Activated CD8-positive, alpha-beta memory T cell treated with anti-CD3 and anti-CD28 coated beads, Interleukin-2, amount 50 U/mL, for 48 hours (primary cell): ENCODE measurements at places on chromosomes 6 and 20.

DNA sequence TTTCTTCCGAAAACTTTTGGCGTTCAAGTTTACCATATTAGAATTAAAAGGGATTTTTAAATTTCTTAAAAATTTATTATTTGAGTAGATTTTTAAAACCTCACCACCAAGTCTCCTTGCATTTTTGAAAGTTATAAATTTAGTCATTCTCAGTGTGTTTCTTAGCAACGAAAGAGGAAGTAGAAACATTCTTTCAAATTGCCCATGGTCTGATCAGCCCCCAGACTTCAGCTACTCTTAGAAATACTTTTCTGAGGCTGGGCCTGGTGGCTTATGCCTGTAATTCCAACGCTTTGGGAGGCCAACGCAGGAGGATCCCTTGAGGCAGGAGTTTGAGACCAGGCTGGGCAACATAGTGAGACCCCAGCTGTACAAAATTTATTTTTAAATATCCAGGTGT lies 15.1 kb upstream of the RTF2 start:
- no peak for DNase-seq

DNA sequence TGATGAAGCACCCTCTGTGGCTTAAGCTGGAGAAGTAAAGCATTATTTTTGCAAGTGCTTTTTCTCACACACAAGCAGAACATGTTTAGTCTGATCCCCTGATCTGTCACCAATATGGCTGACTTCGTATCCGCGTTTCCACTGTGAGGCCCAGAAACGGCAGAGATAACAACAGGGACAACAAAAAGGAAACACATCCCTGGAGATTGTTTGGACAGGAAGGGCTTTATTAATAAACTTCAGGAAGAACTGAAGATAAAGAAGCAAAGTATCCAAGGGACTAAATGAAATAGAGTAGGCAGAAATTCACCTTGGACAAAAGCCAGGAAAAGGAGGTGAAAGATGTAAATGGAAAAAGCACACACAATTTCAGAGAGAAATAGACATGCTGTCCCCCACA lies 49.2 kb downstream of the RARS2 start:
- DNase-seq, result no peak

DNA sequence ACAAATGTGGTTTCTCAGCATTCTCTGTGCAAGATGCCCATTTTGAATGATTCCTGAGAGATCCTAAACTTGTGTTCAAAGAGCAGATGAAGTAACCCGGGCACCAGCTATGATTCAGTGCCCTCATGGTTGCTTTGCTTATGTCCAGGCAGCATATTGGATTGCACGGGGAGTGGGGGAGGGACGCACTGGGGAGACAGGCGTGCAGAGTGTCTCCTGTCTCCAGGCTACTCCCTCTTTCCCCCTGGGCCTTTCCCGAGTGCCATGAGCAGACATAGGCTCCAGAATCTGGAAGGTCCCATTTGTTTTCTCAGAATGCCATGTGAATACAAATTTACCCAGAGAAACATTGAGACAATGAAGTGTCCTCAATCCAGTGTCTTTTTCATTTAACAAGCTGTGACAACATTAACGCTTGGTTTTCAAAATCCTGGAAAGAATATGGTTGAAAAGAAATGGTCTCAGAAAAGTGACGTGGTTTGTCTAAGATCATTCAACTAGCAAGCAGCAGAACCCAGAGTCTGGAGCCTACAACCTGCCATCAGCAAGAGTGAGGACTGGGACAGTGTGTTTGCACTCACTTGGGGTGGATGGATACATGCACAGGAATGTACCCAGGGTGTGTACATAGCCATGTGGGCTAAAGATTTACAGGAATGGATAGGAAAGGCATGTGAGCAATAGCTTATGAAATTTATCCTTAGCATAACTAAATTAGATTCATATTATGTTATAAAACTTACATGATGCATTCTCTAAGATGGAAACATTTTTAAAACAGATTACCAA lies 4.2 kb downstream of the SYNDIG1 start:
- no peak for DNase-seq

GRCh38 chr6:169700296-169700695 lies 1.5 kb downstream of the WDR27 start:
- DNase-seq, result no peak

DNA sequence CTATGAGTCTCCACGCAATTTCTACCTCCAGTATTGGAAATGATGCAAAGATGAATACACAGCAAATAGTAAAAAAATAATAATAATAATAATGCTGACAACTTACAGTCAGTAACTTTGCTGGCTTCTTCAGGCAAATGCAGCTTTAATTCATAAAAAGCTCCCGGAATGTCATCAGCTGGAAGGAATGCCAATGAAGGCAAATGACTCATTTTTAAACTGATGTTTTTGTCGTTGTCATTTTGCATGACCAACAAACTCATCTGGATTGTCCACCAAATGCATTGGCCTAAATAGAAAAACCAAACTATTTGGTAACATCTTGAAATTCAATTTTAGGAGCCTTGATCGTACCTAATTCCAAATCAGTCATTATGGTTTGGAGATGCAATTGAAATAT lies 217.1 kb downstream of the ALDH8A1 start:
- DNase-seq, result no peak

- DNase-seq, result no peak
Measured at GRCh38 chr20:19288061-19288460, 75.6 kb downstream of the SLC24A3 start.

DNA sequence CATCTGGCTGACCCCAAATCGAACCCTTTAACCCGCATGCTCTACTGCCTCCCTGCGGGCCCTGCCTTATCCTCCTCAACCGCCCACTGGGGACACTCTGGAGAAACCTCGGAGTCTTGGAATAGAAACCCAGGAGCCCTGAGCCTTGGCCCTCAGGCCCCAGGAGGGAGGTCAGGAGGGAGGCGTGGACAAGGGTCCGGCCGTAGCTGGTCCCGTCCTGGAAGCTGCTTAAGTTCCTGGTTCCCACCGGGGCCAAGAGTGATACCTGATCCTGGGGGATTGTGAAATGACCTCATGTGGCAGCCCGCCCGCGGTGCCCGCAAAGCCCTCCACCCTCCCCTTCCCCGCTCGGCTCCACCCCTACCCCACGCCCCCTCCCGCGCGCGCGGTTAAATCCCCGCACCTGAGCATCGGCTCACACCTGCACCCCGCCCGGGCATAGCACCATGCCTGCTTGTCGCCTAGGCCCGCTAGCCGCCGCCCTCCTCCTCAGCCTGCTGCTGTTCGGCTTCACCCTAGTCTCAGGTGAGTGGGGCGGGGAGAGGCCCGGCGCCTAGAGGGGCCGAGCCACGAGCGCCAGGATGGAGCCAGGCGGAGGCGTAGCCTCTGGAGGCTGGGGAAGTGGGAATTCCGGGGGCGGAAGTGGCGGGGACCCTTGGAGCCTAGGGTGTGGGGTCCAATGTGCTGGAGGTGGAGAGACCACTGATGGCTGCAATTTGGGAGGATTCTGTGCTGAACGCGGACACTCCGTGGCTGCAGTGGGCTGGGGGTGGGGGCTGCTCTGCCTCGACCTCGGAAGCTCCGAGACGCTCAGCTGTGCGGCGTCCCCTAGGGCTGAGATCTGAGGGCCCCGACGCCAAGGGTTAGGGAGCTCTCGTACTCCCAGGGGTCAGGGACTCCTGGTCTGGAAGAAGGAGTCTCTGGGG lies at the start of gene WFDC2:
Gene WFDC2 (plus strand): TSS at position 418 of the 926 bp plus-strand sequence. CDS start 29 bp downstream, at position 447.
- DNase-seq, result no peak

DNA sequence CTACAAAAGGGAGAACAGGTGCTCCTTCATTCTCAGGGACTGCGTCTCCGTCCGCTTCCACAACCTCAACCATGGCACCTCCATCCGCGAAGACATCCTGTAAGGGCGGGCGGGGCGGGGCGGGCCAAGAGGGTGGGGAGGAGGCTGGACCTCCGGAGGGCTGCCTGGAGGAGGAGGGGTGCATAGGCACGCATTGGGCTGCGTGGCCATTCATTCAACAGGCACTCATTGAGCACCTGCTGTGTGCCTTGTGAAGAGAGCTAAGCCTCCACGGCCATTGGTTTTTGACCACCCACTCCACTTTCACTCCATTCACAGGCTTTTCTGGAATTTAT lies 435 bp downstream of the ZSWIM3 start:
- no peak for DNase-seq

- no peak for DNase-seq
Measured at GRCh38 chr20:1912053-1912452, 16.8 kb downstream of the SIRPA start.

DNA sequence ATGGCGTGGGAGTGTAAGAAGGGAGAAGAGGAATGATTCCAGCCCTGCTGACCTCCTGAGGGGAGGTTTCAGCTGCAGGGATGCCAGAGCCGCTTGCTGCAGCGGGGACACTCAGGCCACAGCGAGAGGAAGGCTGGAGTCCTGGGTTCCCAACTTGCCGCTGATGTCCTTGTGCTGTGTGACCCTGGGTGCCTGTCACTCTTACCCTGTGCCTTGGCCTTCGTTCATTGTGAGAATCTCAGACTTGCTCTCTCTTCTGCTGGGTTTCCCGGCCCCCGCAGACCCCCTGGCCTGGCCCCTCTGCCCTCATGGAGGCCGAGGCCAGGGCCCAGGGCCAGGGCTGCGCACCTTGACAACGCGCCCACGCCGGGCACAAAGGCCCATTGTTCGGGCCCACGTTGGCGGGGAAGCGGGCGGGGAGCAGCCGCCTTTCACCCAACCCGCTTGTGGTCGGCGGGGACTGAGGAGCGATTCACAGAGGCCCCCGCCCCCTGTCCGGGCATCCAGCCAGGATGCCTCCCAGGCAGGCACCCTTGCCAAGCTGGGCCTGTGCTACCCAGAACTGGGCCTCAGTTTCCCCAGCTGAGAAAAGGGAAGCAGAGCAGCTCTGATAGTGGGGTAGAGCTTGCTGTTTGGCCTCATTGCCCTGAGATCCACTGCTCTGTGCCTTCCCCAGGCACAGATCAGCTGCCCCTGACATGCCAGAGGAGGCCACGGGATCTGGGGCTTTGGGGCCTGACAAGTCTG lies 52.4 kb downstream of the CEBPB start:
- no peak for DNase-seq

DNA sequence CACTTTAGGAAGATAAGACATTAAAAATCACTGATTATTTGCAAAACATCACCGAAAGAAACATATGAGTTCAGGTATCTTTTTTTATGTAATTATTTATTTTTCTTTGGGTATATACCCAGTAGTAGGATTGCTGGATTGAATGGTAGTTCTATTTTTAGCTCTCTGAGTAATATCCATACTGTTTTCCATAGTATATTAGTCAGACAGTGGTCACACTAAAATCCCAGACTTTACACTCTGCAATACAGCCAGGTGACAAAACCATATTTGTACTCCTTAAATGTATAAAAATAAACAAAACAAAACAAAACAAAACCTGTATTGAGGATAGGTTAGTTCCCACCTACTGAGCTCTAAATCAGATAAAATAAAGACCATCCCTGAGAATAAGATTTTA lies 1024.3 kb upstream of the EYS start:
- no peak for DNase-seq

DNA sequence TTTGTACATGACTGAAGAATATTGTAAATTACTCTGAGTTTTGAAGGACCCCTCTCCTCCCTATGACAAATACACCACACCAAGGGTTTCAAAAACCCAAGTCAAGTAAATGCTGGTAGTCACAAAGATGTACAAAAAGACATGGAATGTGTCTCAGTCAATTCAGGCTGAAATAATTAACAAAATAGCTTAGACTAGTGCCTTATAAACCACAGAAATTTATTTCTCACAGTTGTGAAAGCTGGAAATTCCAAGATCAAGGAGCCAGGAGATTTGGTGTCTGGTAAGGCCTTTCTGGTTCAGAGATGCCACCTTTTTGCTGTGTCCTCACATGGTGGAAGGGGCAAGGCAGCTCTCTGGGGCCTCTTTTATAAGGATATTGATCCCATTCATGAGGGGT lies 202.3 kb upstream of the RIN2 start:
- no peak for DNase-seq
